ENCODE measurements at places on chromosomes 13 and 19. TPM values are rescaled to one million over a fixed set of nuclear protein-coding genes. Genes with fewer than 3 reads are reported as not detected.

Gene TGFBR3L
- polyA plus RNA-seq: 0.60 TPM

GRCh38 chr13:83546476-83546875 lies 335.8 kb downstream of the SLITRK1 start:
- DNase-seq: no peak

DNA sequence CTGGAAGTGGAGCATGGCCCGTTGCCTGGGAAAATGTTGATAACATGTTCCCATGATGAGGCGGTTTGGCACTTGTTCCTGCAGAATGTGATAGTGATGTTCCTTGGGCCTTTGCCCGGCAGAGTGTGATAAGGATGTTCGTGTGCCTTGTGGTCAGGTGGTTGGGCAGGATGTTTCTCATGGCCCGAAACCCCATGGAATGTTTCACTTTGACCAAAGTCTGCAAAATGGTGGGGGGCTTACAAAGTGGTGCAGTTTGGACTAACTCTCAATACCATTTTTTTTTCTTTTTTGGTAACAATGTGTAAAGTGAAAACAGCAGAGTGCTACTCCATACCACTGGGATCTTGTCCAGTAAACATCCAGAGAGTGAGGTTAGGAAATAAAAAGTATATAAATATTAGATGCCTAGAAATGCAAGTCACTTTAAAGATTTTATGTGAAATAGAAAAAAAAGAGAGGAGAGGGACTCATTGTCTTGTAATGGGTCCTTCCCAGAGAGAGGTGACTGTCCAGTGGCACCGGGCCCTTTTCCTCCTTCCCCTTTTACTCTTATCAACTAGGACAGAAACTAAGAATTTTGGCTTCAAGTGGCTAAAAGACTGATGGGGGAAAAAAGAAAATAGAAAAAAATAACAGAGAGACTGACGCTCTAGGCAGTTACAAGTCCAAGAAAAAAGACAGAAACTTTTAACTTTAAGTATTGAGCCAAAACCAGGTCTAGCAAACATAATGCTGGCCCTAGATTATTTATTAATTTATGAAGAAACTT lies 5.7 kb downstream of the FPR3 start:
- DNase-seq: no peak

Gene CNFN
- polyA plus RNA-seq: 2.0 TPM

GRCh38 chr13:89571676-89572075 lies 1775.8 kb upstream of the MIR17HG start:
- DNase-seq: no peak

DNA sequence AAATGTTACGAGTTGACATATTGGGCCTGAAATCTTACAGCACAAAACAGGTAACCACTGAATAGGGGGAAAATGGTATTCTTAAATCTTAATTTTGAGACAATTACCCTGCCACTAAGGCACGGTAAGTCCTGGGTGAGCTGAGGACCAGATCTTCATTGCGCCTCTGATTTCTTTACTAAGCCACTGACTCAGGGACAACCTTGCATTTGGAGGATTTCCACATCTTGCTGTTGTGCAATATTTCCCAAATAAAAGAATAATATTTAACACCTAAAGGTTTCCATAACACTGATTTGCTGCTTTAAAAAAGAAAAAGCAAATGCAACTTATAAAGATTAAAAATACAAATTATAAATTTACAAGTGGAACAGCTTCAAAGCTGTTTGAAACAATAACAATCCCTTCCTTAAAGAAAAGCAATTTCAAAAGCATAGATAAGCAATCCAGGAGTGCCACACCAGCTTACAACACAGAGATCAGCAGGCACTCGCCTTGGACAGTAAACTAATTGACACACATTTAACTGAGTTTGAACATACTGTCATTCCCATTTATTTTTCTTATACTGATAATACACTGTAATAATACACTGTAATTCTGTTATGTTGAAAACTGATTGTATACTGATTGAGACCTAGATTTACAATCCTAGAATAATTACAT lies 79.6 kb upstream of the DOCK9 start:
- no peak for DNase-seq

Gene HAUS5
- polyA plus RNA-seq: 24.6 TPM

DNA sequence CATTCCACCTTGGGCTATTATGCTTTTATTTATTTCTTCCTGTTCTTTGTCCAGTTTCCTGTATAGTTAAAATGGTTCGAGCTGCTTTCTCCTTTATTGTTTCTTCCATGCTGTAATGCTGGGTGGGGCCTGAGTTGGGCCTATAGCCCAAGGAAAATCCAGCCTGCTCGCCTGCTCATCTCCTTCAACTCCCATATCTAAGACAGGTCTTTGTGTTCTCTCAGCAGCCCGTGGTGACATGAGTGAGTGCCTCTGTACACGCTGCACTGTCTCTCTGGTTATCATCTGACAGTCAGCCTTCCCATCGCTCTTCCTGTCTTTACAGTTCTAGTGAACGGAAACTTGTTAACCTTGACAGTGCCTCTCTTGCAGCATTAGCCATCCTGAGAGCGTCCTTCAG lies 221.9 kb upstream of the SLC10A2 start:
- DNase-seq: no peak

DNA sequence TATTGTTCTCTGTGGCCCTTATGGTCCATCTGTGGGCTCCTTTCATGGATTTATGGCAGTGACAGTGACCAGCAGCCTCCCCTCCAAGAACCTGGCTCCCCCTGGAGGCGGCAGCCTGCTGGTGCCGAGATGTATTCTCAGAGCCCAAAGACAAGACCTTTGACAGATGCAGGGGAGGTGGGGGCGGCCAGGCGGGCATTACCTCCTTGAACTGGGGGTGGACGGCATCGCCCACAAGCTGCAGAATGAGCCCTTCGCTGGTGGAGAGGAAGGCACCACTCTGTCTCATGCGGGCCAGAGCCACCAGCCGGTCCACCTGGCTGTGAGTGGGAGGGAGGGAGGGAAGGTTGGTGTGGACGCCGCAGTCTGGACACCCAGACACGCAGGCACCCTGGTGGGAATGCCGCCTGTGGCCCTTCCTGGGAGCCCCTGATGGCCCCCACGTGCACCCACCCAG lies 6.6 kb downstream of the ISOC2 start:
- DNase-seq: no peak

Gene LIM2
- polyA plus RNA-seq: 0.70 TPM

Gene VSIG10L
- polyA plus RNA-seq: 4.2 TPM

- no peak for DNase-seq
These were observed 40.7 kb downstream of the RB1 start for GRCh38 chr13:48344264-48344663.

GRCh38 chr13:110869231-110869804 lies 45.6 kb downstream of the ANKRD10 start:
- DNase-seq: no peak

DNA sequence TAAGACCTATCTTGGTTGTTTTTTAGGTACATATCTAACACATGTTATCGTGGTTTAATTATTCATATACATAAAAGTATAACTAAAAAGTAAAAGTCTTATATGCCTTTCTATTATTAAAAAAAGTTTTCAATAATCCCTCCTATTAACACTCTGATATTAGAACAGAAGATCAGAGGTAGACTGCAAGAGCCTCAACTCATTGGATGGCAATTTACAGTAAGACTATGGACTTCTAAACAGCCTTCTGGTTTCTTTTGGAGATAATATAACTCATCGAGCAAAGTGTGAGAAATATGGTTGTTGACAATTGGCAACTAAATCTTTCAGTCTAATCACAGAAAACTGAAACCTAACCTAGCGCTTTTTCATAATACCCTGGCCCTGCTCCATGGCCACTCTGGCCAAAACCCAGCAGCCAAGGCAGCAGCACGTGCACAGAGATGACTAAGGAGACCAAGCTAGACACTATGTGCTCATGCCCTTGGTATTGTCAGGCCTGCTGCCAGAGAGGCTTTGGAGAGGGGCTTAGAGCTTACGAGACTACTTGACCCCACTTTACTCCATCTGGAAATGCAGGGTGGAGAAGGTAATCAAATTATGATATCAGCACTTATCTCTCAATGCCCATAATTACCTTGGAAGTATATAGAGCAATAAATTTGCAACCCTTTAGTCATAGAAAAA lies 40.6 kb upstream of the EEF1AKMT1 start:
- DNase-seq: no peak

GRCh38 chr19:46634656-46635218 lies 1.3 kb downstream of the GNG8 start:
- DNase-seq: no peak

Gene TMED1
- polyA plus RNA-seq: 57.6 TPM

Gene TMEM143
- 4.0 TPM for polyA plus RNA-seq

DNA sequence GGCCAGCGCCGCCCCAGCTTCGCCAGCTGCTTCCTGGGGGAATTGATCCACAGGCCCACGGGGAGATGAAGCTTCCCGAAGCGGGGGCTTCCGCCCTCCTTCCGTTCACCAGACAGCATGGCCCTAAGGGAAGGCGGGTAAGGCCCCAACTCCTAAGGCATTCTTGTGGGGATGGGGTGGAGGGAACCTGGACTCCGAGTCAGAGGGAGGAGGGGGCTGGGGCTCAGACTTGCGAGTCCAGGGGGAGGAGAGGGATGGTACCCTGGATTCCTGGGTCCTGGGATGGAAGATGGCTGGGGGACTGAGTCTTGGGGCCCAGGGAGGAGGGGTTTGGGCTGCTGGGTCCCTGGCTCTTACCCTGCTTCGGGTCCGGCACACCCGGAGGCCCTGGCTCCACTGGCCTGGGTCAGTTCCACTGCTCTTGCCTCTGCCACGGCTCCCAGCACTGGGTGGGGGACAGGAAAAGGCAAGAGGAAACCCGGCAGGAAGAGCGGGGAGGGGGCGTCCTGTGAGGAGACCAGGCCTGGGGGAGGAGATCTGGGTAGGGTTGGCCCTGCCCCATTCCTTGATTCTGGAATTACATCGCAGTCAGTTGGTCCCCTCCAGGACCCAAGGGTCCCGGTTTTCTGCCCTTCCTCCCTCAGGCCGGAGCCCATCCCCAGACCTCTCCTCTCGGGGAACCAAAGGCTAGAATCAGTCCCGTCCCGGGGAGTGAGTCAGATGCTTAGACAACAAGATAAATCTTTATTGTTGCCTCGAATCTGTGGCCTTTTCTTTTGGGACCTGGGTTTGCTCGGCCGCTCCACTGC lies at the start of gene RASIP1:
RASIP1 (minus strand) TSS at position 447 of the 809 bp plus-strand sequence; CDS start at position 119, 328 bp downstream.
- no peak for DNase-seq

GRCh38 chr13:31008400-31009115 lies 76.1 kb downstream of the TEX26 start:
- DNase-seq: no peak

DNA sequence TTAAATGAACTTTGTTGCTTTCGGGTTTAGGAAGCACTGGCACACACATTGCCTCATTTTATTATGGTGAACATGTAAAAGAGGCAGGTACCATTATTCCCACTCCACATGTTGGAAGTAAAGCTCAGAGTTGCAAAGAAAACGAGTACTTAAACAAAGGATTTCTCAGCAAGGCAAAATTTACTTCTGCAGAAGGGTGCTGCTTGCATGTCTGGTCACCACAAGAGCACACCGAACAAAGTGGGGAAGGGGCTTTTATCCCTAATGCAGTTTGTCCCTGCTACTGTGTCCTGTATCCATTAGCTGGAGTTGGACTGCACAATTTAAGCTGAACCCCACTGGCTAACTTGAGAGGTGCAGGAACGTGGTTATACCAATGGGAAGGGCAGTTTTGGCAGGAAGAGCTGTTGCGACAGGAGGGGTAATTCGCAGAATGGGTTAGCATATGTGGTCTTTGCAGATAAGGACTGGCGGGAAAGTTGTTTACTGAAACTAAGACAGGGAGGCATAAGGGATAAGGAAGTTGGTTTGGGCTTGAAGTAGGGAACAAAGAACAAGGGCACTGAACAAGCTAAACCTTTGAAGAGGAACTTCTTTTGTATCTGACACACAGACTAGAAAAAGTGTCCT lies 545.5 kb downstream of the UQCRFS1 start:
- no peak for DNase-seq

GRCh38 chr13:110400786-110401533 lies 93.9 kb downstream of the COL4A2 start:
- no peak for DNase-seq

DNA sequence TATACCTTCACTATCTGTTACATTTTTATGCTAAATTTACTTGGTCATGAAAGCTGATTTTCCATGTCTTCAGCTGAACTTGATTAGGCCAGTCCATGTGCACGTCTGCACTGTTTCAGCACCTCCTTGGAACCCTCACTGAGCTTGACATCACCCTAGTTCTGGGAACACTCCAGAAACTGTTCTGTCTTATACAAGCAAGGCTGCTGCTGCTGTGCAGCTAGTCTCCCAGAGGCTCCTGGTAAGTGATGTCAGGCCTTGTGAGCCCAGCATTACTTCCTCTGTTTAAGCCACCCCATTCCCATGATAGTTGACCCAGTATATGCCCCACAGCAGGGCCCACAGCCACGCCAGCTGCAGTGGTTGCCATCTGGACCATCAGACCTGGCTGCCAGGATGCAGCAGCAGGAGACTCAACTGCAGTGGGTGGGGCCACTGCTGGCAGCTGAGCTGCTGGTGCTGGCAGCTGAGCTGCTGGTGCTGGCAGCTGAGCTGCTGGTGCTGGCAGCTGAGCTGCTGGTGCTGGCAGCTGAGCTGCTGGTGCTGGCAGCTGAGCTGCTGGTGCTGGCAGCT lies 90.5 kb upstream of the AKAP11 start:
- DNase-seq: no peak

- DNase-seq: no peak
These were observed 993.9 kb downstream of the EFNB2 start for GRCh38 chr13:105541565-105541964.

Gene LRRC25
- polyA plus RNA-seq: 0.78 TPM

Gene ALOX5AP
- polyA plus RNA-seq: 13.2 TPM

DNA sequence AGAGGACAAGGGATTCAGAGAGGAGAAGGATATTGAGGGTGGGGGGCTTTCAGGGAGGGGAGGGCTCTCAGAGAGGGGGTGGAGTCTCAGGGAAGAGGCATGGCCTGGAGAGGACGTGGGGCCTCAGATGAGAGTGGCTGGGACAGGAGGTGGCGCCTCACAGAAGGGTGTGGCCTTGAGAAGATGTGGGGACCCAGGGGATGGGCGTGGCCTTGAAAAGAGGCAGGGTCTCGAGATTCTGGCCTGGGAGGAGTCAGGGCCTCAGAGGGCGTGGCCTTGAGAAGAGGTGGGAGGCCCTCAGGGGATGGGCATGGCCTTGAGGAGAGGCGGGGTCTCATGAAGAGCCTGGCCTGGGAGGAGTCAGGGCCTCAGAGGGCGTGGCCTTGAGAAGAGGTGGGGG lies 23.7 kb upstream of the TNFSF14 start:
- no peak for DNase-seq

Gene DHDH
- polyA plus RNA-seq: 1.6 TPM

GRCh38 chr19:6519289-6519688 lies 11.5 kb upstream of the TNFSF9 start:
- no peak for DNase-seq

Gene PPP1R13L
- polyA plus RNA-seq: 16.4 TPM

- no peak for DNase-seq
These were observed 1.3 kb downstream of the SHISA7 start for GRCh38 chr19:55441692-55442321.

GRCh38 chr13:23748109-23748990 lies 140.8 kb downstream of the MIPEP start:
- DNase-seq: no peak

DNA sequence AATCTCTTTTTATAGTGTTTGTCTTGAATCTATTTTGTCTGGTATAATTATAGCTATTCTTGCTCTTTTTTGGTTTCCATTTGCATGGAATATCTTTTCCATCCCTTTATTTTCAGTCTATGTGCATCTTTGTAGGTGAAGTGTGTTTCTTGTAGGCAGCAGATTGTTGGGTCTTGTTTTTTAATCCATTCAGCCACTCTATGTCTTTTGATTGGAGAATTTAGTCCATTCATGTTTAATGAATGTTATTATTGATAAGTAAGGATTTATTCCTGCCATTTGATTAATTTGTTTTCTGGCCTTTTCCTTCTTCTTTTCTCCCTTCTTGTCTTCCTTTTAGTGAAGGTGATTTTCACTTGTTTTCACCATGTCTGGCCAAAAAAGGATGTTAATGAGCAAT lies 11.7 kb upstream of the ZDHHC20 start:
- DNase-seq: no peak

All from left renal pelvis (tissue), 4 donors.